ENCODE measurements at places on chromosomes 12 and 14. TPM values are rescaled to one million over a fixed set of nuclear protein-coding genes. Genes with fewer than 3 reads are reported as not detected.

MYO1A gene
- total RNA-seq, result not detected

PDE3A gene
- 161 TPM for total RNA-seq

GMPR2 gene
- total RNA-seq, result 29.7 TPM

UBE3B gene
- total RNA-seq, result 56.0 TPM

EFS gene
- 3.6 TPM for total RNA-seq

ASCL1 gene
- total RNA-seq, result not detected

PRPH gene
- not detected for total RNA-seq

RNASE1 gene
- total RNA-seq, result 294 TPM

MYG1 gene
- total RNA-seq, result 34.8 TPM

FMNL3 gene
- total RNA-seq, result 10.4 TPM

MUCL1 gene
- not detected for total RNA-seq

DNAJC22 gene
- 0.08 TPM for total RNA-seq

LTB4R gene
- total RNA-seq, result 1.8 TPM

C1QL4 gene
- total RNA-seq, result not detected

TMEM132D gene
- not detected for total RNA-seq

GDF3 gene
- total RNA-seq, result 0.19 TPM

YBX3 gene
- total RNA-seq, result 903 TPM

TMCC3 gene
- 1.7 TPM for total RNA-seq

OR4E2 gene
- total RNA-seq, result not detected

RASSF9 gene
- 7.3 TPM for total RNA-seq

RILPL1 gene
- total RNA-seq, result 89.7 TPM

CD69 gene
- total RNA-seq, result 0.25 TPM

FBXL14 gene
- 6.8 TPM for total RNA-seq

TMEM121 gene
- 2.1 TPM for total RNA-seq

PTGER2 gene
- total RNA-seq, result 0.60 TPM

KCNH5 gene
- total RNA-seq, result not detected

CAPZA3 gene
- total RNA-seq, result not detected

PTCSC3 gene
- not detected for total RNA-seq

HOXC4 gene
- not detected for total RNA-seq

FBXO21 gene
- 52.3 TPM for total RNA-seq

ASPG gene
- 27.1 TPM for total RNA-seq

KCNMB4 gene
- 1.4 TPM for total RNA-seq

POTEG gene
- not detected for total RNA-seq

KLHL33 gene
- total RNA-seq, result 0.33 TPM

COX8C gene
- total RNA-seq, result 1.3 TPM

RGS6 gene
- total RNA-seq, result 23.0 TPM

CELA1 gene
- not detected for total RNA-seq

JKAMP gene
- 23.5 TPM for total RNA-seq

SERPINA10 gene
- not detected for total RNA-seq

PROX2 gene
- not detected for total RNA-seq

KRT74 gene
- total RNA-seq, result 0.14 TPM
